ENCODE measurements at places on chromosomes 6 and 20.

DNA sequence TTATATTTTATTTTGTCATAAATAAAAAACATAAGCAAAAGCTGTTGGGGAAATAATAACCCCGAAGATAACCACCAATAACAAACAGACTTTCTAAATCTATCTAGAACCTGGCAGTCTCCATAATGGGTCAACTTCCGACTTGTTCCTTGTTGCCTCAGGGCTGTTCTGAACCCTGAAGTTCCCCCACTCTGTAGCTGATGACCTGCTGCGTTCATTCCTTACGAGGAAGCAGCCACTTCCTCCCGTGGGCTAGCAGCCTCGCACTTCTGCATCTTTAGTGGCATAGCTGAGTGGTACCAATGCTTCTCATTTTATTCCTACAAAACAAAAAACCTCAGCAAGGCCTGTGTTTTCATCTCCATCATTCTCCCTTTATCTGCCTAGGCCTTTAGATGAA lies 103.0 kb downstream of the PLEKHG1 start:
- DNase-seq: no peak

- no peak for DNase-seq
Measured at GRCh38 chr6:45535933-45536332, 158.2 kb upstream of the SUPT3H start.

DNA sequence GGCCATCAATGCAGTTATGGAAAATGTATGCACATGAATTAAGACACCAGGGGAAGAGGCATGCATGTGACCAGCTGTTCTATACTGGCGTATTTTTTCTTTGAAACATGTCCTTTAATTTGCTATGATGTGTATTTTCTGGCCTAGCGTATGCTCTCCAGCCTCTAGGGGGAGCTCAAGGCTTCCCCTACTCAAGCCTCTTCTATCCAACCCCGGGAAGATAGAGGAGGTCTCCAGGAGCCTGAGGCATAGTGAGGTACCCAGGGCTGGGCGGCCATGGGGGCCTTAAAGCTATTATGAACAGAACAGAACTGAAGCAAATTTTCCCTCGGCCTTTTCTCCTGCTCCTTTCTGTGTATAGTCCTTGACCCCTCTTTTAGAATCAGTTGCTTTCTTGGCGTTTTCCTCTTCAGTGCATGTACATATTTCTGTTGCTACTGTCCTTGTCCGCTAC lies 528.9 kb downstream of the MAFB start:
- DNase-seq: peak; percentile 49

DNA sequence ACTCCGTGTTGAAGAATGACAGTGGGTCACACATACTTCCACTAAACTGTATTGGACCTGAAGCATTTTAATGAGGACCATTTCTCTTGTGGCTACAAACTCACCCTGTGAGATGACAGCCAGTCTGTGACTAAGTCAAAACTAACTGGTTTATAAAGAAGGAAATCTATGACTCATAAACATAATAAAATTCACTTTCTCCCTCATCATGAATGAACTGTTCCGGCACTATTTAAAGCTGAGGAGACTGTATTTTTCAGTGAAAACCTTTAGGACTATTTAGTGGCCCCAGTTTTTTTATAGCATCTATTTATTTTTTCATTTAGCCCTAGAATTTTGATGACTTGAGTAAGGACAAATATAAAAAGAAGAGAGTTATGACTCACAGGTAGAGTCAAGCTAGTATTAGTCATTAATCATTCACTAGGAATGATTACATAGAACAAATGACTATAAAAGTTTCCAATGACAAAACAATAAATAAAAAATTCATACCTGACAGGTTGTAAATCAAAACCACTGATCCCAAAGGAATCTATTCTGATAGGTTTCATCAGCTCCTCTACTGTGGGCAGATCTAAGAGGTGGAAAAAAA lies 34.2 kb downstream of the CEP162 start:
- no peak for DNase-seq

DNA sequence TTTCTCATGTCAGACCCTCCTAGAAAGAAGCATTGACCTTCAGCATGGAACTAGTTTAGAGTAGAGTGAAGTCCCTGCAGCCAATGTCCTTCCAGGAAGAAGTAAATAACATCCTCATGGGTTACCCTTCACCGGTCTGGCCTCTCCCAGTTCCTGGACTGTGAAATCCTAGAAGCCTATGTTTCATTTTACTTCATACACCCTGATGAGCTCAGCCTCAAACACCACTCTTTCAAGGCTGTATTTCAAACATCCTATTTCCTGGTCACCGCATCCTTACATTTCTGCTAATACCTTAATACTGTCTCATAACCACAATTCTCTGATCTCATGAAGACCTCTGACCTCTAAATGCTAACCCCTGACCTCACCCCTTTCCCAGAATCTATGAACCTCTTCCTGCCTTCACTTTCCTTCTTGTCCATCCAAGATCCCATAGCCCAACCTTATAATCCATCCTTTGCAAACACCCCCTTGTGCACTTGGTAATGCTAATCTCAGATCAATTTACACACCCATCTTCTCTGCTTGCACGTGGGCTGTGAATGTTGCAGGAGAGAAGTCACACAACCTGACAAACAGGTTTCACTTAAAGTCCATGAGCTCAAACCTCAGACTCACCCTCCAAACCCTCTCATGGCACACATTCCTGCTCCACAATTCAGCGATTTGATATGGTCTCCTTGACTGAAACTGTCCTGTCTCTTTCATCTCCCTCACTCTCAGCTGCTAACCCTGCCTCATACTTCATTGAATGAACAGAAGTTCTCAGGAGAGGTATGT lies 30.2 kb downstream of the SLC2A10 start:
- no peak for DNase-seq

DNA sequence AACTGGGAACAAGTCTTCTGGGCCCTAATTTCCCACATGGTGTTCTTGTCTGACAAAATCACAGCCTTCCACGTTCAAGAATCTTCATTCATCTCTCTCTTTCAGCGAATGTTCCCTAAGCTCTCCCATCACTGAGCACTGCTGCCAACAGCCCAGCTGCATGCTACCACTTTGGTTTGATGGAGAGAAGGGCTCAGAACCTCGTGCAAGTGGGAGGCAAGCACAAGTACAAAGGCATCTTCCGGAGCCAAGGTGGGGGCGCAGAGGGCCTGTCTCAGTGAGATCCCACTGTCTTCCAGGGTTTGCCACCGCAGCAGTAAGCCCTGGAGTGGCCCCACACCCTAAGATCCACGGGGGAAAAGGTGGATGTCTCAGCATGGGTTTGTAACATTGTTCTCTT lies 17.2 kb downstream of the DLL1 start:
- DNase-seq: no peak

DNA sequence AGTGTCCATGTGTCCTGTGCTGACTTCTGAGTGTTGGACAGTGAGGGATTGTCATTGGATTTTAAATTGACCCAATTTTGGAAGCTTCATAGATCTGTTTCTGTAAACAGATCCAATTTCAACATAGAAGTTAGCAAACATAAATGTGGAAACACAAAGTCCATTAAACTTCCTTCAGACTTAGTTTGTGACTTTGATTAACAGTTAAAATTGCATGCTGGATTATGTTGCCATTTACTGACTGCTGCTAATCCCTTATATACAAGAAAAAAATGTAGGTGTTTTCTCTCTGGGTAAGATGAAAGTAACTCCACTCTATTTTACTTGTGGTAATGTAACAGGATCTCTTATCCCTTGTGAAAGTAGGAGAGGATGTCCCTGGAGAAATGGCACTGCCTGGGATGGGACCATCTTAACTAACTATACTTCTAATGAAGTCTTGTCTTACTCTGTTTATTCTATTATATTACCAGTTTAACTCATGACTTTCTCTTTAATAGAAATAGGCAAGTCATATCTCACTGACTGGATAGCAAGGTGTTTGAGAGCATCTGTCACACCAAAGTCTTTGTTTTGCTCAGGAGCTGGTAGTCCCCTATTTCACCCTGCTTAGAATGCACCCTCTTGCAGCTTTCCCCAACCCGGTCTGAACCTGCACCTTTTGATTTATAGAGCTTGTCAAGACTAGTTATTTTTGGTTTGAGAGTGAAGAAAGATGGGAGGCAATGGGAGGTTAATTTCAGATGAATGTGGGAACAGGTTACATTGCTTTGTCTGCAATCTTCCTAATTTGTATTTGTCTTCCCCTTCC lies 7.2 kb downstream of the TPX2 start:
- no peak for DNase-seq

DNA sequence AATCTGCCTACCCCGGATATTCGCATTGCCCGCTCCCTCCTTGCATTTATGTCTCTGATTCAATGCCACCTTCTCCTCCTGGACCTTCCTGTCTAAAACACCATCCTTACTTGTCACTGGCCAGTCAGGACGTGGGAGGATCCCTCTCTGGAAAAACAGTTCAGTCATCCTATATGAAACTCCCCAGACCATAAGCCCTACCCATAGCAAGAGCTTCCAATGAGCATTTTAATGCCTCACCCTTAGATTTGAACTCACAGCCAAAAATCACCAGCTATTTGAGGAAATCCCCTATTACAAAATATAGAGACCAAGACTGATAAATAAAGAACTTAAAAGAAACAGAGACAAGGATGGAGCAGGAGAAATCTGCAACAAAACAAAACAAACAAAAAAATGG lies 86.4 kb downstream of the SHLD1 start:
- DNase-seq: no peak

- DNase-seq: peak; percentile 0
Measured at GRCh38 chr6:63307581-63308246, 12.1 kb downstream of the LGSN start.

- no peak for DNase-seq
Measured at GRCh38 chr6:29989211-29989610, 46.9 kb downstream of the HLA-A start.

- no peak for DNase-seq
Measured at GRCh38 chr6:109891924-109892323, 86.2 kb upstream of the GPR6 start.

GRCh38 chr20:2767768-2768631 lies 32.4 kb downstream of the CPXM1 start:
- no peak for DNase-seq

DNA sequence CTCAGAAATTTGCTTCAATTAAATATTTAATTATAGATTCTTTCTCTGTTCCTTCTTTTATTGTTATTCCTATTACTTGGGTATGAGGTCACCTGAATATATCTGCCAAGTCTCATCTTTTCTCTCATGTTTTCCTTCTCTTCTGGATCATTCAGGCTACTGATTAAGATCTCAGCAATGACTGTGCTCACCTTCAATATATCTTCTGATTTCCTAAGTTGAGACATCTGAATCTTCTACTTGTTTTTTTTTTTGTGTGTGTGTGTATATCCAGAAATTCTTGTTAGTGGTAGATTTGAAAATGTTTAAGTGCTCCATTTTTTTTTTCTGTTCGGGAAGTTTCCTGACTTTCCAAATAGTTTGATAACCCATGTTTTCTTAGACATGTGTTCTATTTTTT lies 108.0 kb downstream of the ADGRB3 start:
- DNase-seq: no peak

DNA sequence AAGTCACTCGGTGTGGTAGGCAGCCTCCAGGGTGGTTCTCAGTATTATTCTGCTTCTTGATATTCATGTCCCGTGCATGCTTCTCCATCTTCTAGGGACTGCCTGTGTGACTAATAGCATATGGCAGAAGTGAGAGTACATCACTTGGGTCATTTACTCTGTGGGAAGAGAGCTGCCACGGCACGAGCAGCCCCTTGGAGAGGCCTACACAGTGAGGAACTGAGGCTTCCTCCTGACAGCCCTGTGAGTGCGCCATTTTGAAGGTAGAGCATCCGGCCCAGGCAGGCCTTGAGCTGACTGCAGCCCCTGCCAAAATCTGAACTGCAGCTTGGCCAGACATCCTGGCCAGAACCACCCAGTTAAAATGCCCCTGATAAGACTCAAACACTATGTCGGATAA lies 17.3 kb upstream of the MCUR1 start:
- DNase-seq: no peak

DNA sequence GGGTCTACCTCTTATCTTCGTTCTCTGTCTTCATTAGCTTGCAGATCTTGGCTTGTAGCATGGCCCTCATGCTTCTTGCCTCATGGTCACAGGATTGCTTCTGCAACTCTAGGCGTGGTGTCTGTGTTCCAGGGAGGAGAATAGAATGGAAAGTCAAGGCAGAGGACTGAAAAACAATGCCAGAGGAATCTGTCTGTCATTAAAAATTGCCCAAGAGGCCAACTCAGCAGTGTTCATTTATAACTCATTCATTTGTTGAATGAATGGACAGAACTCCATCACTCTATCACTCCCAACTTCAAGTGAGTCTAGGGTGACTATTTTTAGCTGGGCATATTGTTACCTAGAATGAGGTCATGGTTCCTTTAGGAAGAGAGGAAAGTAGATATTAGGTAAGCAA lies 179.6 kb downstream of the UST start:
- DNase-seq: no peak

GRCh38 chr20:31565699-31566318 lies 39.3 kb upstream of the ID1 start:
- DNase-seq: no peak

- no peak for DNase-seq
Measured at GRCh38 chr6:168643401-168643800, 202.4 kb downstream of the SMOC2 start.

GRCh38 chr6:120826253-120826652 lies 508.0 kb downstream of the TBC1D32 start:
- peak; percentile 8 for DNase-seq

DNA sequence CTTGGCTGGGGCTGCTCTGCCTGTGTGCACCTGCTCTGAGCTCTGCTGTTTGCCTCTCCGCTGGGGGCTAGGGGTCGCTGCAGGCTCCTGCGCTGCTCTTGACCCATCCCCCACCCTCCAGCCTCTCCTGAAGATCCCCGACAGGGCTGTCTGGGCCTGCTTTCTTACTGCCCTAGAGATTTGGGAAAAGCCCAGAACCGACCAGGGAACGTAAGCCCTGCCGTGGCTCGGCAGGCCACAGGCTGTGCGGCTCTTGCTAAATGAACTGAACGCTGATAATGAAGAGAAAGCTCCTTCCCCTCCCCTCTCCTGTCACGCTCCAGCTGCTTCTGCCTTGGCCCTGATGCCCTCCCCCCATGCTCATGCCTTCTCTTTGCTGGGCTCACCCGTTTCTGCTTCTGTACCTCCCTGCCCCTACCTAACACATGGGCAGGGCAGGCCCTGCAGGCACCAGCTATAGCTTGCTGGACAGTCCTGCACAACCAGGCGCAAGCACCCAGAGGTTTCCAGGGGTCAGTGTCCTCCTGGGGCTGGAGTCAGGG lies 32.0 kb upstream of the PCMTD2 start:
- DNase-seq: peak; percentile 80

- DNase-seq: peak; percentile 41
Measured at GRCh38 chr6:32852844-32853540, 512 bp downstream of the TAP1 start.

DNA sequence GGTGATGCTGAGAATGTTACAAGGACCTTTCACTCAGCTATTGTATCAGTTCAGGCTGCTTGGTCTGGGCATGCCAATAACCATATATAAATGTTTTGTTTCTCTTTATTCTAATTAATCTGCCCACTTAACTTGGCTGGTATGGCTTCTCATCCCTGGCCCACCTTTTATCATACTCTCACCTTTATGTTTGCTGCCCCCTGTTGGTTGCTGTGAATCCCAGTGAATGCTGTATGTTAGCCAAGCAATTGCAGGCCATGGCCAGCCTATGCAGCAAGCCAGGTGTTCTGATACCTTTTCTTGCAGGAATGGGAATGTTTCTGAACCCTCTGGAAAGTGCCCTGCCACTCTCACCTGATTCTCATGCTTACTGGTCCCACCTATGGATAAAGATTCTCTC lies 54.6 kb downstream of the PCSK2 start:
- DNase-seq: no peak

GRCh38 chr6:84061613-84062398 lies 28.2 kb downstream of the MRAP2 start:
- DNase-seq: no peak

- DNase-seq: no peak
Measured at GRCh38 chr6:143337201-143337949, 113.1 kb downstream of the ADAT2 start.

GRCh38 chr6:10598084-10598960 lies 77.2 kb downstream of the GCNT2 start:
- no peak for DNase-seq
